ENCODE measurements at places on chromosomes 2 and 18. TPM values are rescaled to one million over a fixed set of nuclear protein-coding genes. Genes with fewer than 3 reads are reported as not detected.

The CHRNG gene
- not detected for total RNA-seq

The CD226 gene
- 41.7 TPM for total RNA-seq

The KCNG2 gene
- not detected for total RNA-seq

The SLC23A3 gene
- 1.6 TPM for total RNA-seq

The CPO gene
- not detected for total RNA-seq

The MARCO gene
- total RNA-seq, result not detected

The CCNT2 gene
- 30.5 TPM for total RNA-seq

The SERPINB12 gene
- total RNA-seq, result not detected

The ACTG2 gene
- 0.11 TPM for total RNA-seq

The COL5A2 gene
- total RNA-seq, result 3.3 TPM

The HOXD3 gene
- total RNA-seq, result not detected

The BOLL gene
- total RNA-seq, result not detected

The TNFRSF11A gene
- total RNA-seq, result 8.0 TPM

DNA sequence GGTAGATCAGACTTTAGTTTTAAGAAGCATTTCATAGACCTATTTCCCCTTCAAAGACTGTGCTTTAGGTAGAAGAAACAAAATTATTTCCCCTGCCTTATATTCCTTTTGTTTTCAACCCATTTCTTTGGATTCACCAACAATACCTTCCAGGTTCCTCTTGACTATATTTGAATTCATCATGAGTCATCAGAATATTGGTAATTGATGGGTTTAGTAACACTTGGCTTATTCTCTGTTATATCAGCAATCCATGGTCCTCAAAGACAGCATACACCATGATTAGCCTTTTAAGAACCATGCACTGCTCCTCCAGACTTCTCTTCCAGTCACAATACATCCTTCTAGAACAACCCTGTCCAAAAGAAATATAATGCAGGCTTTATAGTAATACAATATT lies 83.0 kb upstream of the NOSTRIN start:
- DNase-seq, result no peak

- peak; percentile 20 for DNase-seq
These were observed 386.2 kb upstream of the TNP1 start for GRCh38 chr2:217246108-217246507.

DNA sequence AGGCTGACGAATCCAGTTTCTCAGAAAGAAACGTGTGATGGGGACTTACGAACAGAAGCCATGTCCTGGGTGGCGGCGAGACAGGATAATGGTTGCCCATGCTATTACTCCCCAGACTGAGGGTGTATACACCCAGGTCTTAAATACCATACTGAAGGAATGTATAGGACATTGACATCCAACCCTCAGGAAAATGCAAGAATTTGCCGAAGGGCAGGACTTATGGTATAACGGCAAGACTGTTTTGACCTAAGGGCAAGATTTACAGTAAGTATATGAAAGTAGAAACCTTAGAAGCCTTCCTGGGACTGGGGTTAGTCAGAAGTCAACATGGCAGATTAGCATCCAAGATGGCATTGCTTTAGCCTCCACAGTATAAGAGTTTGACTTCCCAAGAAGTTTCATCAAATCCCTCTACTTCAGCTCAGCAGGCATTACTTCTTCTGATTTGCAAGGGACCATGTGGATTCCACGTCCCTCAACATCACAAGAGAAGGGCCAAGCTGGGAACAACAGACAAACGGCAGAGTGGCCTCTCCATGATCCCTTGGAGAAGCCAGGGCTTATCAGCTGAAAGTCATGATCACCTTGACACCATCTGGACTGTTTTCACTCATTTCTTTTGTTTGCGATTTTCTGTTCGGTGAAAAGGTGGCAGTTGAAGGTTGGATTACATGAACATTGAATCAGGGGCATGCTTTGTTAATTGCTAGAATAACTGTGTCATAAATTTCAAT lies 21.1 kb downstream of the ST3GAL5 start:
- DNase-seq, result no peak

DNA sequence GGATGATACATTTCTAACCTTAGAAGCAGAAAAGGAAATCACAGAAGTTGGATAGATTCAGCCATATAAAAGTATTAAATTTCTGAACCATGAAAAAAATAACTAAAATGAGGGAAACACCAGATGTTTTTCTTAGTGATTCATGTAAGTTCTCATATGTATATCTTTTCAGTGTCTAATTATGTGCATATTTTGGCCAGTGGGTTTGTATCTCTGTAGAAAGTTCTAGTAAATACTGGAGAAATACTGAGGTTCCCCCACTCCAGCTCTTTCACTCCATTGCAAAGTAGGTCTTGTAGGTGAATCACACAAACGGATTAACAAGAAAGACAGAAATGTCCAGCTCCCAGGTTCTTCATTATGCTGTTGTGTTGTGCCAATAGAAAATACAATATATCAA lies 222.3 kb downstream of the NEDD4L start:
- DNase-seq, result no peak

DNA sequence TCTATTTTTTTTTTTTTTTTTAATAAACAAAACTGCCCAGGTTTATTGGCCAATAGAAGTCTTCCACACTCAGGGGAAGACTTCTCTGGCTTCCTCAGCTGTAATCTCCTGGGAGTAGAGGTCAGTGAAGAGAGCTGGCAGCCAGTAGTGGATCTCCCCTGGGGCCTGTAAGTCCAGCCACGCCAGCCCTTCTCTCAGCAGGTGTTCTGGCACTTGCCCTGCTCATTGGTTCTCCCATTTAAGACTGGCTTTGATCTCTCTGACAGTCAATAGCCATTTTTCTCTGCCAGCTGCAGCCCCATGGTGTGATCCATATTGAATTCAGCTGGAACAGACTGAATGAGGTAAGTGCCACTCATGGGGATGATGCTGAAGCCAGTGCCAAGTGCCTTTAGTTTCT lies 170.6 kb upstream of the SPHKAP start:
- no peak for DNase-seq

DNA sequence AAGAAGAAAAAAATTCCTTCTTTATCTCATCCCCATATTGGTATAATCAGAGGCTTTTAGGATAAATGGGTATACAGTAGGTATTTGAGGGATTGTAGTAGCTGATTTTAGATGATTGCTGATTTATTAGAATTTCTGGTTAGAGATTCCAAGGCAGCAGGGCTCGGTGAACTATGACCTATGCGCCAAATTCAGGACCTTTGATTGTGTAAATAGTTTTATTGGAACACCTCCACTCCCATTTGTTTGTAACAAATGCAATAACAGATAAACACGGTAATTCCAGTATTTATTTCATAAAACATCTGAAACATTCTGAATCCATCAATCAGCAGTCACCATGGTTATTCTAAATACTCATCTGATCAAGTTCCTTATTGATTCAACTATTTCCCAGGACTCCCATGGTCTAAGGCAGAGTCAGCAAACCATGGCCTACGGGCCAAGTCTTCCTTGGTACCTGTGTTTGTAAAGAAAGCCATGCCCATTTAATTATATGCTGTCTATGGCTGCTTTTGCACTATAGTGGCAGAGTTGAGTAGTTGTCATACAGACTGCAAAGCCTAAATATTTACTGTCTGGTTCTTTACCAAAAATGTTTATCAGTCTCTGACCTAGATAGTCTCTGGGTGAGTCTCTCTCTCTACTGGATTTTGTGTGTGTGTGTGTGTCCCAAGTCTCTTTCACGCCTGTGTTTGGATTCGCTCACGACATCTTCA lies 4.3 kb downstream of the MGAT5 start:
- no peak for DNase-seq

GRCh38 chr2:238738917-238739316 lies 109.0 kb upstream of the TWIST2 start:
- no peak for DNase-seq

DNA sequence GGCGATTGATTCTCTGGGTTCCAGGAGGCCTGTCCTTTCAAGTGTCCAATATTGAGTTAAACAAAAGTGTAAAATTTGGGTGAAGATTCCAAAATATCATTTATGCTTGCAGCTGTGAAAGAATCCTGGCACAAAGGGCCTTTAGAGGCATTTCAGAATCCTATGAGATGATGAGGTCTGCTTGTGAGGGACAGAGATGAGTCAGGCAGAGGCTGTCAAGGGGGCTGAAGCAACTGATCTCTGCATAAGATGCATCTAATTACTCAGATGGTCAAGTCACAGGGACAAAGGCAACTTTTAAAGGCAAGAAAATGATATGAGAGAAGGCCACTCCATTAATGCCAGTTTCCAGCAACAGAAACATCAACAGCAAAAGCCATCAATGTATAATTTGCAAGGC lies 78.8 kb downstream of the FHOD3 start:
- DNase-seq, result no peak

DNA sequence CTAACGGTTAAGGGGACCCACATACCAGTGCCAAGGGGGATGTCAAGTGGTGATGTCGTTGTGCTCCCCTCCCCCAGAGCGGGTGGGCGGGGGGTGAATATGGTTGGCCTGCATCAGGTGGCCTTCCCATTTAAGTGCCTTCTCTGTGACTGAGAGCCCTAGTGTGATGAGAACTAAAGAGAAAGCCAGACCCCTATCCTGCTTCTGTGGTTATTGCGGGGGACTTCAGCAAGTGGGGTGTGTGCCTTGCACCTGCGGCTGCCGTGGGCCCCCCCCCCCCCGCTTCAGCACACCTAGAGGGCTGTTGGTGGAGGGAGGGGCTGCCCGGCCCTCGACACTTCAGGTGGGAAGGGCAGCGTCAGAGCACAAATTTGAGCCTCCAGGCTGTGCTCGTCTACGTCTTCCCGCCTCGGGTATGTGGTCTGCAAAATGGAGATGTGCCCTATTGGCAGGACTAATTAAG lies 6.1 kb downstream of the CTDSP1 start:
- peak; percentile 69 for DNase-seq

DNA sequence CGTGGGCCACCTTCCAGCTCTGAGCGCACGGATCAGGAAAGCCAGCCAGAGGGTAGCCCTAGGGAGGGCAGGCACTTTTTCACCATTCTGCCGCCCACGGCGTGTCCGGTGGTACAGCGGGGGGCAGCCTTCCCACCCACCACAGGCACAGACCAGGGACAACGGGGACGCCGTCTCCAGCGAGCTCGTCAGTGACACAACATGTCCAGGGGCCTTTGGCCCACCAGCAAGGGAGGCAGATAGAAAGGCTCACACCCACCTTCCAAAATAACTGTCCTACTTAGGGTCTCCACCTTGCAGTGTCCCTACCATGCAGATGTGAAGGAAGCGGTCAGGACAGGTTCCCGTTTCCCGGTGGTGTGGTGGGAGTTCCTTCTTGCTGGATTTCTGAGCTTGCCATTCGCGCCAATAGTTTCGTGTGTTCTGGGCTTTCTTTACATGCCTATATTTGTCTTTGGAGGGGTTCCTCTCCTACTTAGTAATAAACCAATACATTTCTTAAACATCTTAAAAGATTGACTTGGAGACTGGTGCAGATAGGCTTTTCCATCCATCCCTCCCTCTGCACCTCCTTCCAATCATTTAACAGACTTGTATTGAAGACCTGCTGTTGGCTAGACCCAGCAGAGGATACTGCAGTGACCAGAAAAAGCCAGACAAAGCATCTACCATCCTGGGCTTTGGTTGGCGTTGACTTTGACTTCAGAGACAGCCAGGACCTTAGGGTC lies 872 bp downstream of the ASB1 start:
- no peak for DNase-seq

DNA sequence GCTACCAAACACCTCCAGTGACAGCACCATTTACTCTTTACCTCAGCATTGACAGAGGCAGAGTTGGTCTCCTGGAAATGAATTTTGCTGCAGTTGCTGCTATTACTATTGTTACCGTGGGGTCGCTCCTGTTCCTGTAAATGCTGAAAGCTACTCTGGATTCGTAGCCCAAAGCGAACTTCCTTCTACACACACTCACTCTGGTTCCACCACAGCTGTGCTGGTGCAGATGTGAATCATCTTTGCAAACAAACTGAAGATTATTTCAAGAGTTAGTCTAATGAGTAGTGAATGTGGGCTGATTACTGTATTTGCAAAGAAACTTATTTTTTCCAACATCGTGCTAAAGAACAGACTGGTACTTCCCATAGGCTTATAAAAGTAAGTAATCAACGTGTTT lies 304.0 kb downstream of the LPIN1 start:
- DNase-seq, result no peak

DNA sequence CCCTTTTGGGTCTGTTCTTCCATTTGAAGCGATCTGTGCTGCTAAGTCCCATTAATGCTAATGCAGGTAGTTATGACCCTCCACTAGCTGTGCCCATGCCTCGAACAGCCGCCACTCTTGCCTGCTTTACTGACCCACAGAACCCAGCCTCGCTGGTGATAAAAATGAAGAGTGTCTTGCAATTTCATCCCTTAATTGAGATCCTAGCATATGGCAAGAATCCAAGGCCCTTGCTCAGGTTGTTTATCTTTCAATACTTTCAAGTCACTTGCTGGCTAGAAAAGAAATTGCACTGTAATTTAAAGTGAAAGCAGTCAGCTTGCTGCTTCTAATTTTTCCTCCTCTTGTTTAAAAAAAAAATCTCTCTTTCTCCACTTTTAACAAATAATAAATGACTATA lies 73.6 kb downstream of the ZNF521 start:
- no peak for DNase-seq

DNA sequence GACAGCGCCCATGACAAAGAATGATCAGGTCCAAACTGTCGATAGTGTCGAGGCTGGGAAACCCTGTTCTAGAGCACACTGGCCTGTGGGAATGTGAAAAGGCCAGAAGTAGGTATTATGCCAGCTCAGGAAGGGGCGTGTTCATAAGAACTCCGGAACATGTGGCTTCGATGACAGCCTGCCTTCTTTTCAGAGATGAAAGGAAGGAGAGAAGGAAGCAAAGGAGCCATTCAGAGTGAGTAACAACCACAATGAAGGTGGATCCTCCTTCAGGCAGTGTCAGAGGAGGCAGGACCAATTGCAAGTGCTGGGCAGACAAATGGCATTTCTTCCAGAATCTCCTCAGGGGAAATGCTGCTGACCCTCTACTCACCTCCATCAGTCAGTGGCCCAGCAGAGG lies 58.5 kb downstream of the NCKAP5 start:
- no peak for DNase-seq

- peak; percentile 31 for DNase-seq
These were observed 15.3 kb downstream of the WNT10A start for GRCh38 chr2:218895759-218896500.

- DNase-seq, result no peak
These were observed 277.4 kb upstream of the MC4R start for GRCh38 chr18:60649842-60650536.

- no peak for DNase-seq
These were observed 248.3 kb upstream of the COL3A1 start for GRCh38 chr2:188725746-188726360.

DNA sequence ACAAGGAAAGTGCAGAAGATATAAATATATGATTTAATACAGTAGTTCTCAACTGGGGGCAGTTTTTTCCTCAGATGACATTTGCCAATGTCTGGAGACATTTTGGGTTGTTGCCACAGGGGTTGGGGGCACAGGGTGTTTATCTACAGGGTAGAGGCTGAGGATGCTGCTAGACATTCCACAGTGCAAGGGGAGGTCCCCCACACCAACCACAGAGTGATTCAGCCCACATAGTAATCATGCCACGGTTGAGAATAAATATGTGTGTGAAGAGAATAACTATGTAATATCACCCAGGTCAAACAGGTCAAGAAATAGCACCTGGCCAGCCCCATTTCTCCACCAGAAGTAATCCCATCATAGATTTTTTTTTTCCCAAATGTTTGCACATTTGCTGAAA lies 17.9 kb downstream of the DYSF start:
- peak; percentile 18 for DNase-seq

GRCh38 chr2:168614172-168615018 lies 158.3 kb downstream of the CERS6 start:
- DNase-seq, result peak; percentile 33
